ENCODE measurements at places on chromosomes 11 and 22.
A peak's percentile ranks its signal among the peaks of the same experiment; 100 is the strongest.

GRCh38 chr11:134583397-134583990 lies 171.5 kb upstream of the B3GAT1 start:
- DNase-seq = no peak

DNA sequence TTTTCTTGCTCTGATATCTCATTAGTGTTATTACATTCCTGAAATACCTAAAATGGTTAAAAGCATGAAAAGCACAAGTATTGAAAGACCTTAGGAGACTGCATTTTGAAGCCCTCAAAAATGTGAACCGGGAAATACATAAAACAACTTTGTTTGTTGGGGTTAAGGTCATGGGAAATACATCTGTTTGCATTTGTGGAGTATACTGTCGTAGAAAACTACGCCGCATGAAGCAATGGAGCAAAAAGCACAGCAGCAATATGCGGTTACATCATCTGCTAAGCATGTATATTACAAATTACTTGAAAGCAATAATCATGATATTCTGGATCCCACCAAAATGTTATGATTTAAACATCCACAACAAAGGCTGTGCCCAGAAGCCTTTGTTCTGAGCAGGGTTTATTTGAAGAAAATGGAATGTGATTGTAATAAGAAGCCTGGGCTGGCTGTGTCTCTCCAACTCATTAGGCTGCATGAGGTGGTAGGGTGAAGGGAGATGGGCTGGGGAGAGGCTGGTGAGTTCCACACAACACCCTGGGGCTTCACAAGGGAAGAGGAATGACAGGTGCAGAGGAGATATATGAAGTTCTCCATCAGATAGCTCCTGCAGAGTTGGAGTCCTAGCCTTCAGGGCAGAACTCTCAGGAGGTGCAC lies 64.7 kb upstream of the LIN7C start:
- peak; percentile 12 for DNase-seq

- DNase-seq = no peak
These were observed 8.9 kb upstream of the PELI3 start for GRCh38 chr11:66457826-66458225.

DNA sequence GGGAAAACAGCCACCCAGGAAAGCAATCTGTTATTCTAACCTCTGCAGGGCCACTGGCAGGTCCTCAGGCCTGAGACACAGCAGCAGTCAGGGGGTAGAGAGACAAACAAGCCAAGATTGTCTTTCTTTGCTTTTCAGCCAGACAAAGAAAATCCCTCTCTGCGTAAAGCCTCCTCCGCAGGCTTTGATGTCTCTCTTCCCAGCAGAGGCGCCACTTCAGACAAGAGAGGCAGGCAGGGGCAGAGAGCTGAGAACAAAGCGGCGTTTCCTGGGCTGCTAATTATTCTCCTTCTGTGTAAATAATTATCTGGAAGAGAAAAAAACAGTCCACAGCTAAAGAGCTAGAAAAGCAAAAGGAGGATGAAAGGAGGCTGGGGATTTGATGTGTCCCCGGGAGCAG lies 102.7 kb upstream of the SEZ6L start:
- DNase-seq = no peak

DNA sequence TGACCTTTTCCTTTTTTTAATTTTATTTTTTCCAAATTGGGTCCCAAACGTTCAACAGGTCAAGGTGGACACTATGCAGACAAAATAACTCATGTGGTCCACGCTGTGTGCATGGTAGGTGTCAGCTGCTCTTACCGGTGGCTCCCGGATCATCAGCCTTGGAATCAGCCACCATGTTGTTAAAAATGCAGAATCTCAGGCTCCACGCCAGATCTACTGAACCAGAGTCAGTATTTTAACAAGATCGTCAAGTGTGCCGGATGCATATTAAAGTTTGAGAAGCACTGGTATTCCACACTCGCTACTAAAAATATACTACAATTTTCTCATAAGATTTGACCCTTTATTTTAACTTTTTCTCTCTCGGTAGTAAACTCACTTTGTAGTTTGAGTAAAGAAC lies 553 bp upstream of the LDLRAD3 start:
- no peak for DNase-seq

DNA sequence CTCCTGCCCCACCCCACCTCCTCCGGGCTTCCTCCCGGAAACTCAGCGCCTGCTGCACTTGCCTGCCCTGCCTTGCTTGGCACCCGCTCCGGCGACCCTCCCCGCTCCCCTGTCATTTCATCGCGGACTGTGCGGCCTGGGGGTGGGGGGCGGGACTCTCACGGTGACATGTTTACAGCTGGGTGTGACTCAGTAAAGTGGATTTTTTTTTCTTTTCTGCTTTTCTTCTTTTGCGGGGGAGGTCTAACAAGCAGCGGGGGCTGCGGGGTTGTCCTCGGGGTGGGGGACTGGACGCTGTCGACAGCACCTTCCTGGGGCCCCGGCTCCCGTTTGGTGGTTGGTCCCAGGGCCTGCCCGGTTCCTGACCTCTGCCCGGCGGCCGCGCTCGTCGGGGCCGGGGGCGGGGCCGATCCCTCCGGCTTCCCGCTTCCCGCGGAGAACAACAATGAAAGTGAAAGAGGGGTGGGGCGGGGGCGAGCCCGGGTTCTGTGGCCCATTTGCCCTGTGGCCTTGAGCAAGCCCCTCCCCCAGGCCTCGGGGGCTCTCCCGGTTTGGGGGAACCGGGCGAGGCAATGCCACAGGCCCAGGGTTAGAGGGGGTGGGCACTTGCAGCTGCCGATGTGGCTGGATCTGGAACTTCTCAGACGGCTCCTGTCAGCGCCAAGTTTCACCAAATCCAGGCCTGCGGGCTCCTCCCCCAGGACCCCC lies 975 bp upstream of the MDK start:
- DNase-seq = peak; percentile 77

GRCh38 chr11:72684236-72684912 lies 10.2 kb upstream of the PDE2A start:
- DNase-seq = peak; percentile 48

GRCh38 chr11:66541892-66542291 lies 4.0 kb downstream of the ZDHHC24 start:
- DNase-seq = no peak

- no peak for DNase-seq
These were observed 118.2 kb downstream of the FAR1 start for GRCh38 chr11:13786688-13787087.

DNA sequence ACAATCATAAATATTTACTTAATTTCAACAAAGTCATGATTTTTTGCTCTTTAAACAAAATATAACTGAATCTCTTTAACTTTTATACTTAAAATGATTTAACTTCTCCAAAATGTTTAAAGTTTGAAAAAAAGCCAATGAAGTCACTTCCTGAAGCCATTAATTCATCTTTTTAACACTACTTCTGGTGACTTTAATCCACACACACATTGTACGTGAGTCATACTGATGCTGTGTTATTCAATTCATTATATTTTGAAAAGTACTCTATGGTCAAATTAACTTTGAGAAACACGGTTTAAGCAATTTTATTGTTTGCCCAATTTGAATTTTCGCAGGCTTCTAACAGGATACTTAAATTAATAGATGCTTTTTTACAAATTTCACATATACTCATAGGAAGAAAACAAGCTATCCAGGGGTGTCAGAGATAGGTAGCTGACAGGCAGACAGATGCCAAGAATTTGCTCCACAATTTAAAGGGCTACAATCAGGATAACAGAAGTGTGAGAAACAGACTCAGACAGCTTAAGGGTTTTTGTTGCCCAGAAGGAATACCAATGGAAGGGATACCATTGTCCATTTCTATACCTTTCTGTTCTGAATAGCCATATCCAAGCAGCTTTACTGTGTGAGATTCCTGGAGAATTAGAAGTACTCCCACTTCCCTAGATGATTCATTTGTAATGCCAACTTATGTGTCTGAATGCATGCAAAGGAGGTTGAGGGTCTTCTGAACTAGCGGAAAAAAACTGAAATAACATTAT lies 118.4 kb downstream of the RBFOX2 start:
- no peak for DNase-seq

GRCh38 chr22:20619045-20619892 lies 111.9 kb downstream of the MED15 start:
- no peak for DNase-seq

- DNase-seq = no peak
These were observed 76.5 kb downstream of the BTBD10 start for GRCh38 chr11:13386567-13386966.

DNA sequence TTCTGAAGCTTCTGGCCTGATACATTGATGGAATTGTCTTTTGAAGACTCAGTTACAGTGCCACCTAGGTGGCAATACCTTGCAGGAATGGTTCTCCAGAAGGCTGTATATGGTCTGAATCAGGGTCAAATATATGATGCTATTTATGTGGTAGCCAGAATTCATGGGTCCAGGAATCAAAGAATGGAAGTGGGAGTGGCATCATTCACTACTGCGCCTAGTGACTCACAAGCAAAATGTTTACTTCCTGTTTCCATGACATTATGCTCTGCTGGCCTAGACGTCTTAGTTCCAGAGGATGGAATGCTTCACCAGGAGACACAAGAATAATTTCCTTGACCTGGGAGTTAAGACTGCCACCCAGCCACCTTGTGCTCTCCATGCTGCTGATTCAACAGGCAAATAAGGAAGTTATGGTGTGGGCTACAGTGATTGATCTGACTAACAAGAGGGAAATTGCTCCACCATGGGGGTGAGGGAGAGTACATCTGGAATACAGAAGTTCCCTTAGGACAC lies 491.8 kb downstream of the ETS1 start:
- DNase-seq = peak; percentile 11

- DNase-seq = no peak
These were observed 30.5 kb downstream of the LARGE1 start for GRCh38 chr22:33889748-33890147.

DNA sequence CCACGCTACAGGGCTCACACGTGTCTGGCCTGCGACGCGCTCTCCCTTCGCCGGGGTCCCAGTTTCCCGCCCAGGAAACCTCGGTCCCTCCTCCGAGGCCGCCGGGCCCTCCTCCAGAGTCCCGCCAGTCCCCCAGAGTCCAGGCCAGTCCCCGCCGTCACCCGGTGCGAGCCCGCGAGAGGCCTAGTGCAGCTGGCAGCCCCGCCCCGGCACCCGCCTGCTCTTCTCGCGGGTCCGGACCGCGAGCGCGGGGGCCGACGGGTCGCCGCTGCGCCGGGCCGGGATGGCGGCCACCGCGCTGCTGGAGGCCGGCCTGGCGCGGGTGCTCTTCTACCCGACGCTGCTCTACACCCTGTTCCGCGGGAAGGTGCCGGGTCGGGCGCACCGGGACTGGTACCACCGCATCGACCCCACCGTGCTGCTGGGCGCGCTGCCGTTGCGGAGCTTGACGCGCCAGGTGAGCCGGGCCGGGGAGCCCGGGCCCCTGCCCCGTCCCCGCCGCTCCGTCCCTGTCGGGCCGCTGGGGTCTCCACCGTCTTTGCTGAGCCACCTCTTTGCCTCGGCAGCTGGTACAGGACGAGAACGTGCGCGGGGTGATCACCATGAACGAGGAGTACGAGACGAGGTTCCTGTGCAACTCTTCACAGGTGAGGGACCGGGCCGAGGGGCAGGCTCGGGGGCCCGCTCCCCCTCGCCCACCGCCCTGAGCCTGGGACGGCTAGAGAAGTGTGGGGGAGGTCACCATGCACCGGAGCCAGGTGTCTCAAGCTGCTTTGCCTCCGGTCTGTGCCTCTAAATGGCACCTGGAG lies at the start of gene PTPMT1:
TSS of gene PTPMT1 (plus strand) at position 260 of the 809 bp plus-strand sequence. CDS start at position 284, 24 bp downstream.
- peak; percentile 88 for DNase-seq

Data from lung (tissue), 17 donors.